ENCODE measurements at places on chromosomes 1 and 21.

GRCh38 chr1:12601700-12602658, 16.0 kb downstream of the DHRS3 start:
- no peak for DNase-seq

DNA sequence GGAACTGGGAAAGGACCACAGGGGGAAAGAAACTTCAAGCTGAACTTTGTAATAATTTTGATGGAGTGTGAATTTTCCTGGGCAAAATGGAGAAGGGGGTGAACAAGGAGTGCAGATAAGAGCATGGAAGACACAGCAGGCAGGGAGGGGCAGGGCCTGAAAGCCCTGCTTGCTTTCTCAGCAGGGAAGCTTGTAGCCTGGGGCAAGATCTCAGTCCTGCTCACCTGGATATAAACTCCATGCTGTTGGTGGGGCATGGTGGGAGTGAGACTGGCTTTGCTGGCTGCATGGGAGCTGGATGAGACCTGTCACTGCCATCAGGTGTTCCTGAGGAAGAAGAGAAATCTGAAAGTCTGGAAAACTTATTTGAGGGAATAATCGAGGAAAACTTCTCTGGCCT, 58.7 kb upstream of the RC3H1 start:
- no peak for DNase-seq

DNA sequence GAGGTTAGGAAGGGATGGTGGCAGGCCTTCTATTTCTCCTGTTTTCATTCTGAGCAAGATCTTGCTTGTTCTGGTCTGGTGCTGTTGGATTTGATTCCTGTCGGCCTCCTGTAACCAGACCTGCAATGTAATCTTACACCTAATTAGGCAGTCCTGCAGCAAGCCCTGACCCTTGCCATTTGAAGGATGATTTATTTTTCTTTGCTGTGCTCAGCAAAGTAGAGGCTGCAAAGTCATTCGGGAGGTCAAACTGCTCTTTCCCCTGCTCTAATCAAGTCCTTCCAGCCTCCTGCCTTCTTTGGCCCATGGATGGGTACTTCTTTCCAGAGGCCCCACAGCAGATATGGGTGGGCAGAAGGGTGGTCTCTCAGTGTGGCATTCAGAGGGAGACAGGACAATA, 417.7 kb upstream of the USP24 start:
- no peak for DNase-seq

- DNase-seq = no peak
Measured at GRCh38 chr1:223207293-223208066, 64.4 kb upstream of the TLR5 start.

- no peak for DNase-seq
Measured at GRCh38 chr1:228802386-228803220, 67.3 kb downstream of the RHOU start.

GRCh38 chr1:233295975-233296322, 424 bp upstream of the PCNX2 start:
- DNase-seq = no peak

DNA sequence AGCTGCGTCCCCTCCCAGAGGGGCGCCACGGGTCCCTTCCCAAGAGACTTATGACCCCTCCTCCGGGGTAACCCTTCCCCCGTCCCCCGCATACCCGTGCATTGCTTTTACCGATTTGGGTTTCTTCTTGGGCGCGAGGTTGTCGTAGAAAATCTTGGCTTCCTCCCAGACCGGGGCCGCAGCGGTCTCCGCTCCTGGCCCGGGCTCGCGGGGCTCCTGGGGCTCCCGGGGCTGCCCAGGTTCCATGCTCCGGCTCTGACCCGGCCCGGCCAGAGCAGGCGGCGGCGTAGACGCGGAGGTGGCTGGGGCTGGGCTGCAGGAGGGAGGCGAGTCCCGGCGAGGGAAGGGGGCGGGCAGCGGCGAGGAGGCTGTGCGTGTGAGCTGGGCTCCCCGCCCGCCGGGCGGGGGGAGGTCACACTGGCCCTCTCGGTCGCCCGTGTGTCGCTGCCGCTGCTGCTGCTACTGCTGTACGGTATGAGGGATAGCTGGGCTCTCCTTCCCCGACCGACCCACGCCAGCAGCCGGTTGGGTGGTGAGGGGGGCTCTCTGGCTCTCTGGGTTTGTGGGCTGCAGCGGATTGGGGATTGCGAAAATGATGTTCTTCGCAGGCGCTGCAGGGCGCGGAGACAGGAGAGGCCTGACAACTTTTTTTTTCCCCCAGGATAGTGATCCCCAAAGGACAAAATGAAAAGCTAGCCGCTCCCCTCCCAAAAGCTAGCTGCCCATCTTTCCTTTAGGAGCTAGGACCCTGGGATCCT, at the start of gene NT5C1A:
NT5C1A (minus strand) TSS at position 315 of the 758 bp plus-strand sequence; CDS start at position 246, 69 bp downstream.
- no peak for DNase-seq

GRCh38 chr21:41664881-41665765, 101.7 kb downstream of the RIPK4 start:
- no peak for DNase-seq

GRCh38 chr1:228407106-228408040, 738 bp upstream of the TRIM11 start:
- DNase-seq = no peak

DNA sequence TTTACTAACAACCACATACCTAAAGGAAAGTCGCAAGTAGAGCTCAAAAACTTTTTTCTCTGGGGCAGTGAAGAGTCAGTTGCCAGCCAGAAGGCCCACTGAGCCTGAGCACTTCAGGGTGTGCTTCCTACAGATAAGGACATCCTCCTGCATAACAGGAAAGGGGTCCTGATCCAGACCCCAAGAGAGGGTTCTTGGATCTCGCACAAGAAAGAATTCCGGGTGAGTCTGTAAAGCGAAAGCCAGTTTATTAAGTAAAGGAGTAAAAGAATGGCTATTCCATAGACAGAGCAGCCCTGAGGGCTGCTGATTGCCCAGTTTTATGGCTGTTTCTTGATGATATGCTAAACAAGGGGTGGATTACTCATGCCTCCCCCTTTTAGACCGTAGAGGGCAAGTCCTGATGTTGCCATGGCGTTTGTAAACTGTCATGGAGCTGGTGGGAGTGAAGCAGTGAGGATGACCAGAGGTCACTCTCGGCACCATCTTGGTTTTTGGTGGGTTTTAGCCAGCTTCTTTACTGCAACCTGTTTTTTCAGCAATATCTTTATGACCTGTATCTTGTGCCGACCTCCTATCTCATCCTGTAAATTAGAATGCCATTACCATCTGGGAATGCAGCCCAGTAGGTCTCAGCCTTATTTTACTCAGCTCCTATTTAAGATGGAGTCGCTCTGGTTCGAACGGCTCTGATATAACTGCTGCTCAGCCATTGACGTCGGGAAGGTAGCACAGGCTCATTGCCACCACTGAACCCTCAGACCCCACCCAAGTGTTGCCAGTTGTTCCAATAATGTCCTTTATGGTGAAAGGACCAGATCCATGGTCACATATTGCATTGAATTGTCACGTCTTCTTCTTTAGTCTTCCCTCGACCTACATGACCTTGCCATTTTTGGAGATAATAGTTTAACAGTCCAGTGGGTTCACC, 96.6 kb upstream of the ERRFI1 start:
- no peak for DNase-seq

- DNase-seq = no peak
Measured at GRCh38 chr1:163772246-163772645, 450.5 kb downstream of the NUF2 start.

GRCh38 chr1:21586846-21587601, 77.8 kb downstream of the ALPL start:
- no peak for DNase-seq

- DNase-seq = no peak
Measured at GRCh38 chr1:108482708-108483107, 32.6 kb downstream of the NBPF6 start.

DNA sequence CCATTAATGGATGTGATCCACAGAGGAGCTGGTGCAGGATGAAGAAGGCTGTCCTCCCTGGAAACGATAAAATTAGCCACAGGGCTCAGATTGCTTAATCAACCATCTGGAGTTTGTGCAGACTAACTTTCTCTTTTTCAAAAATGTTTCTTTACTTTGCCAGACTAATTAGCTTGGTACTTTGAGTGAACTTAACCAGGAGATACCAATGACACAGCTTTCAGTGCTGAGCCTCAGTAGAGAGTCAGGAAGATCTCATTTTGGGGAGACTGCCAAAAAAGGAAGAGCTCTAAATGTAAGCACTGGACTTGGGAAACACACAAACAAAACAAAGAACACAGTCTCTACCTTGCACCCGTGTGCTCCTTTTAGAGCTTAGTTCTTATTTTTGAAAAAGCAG, 248.1 kb upstream of the DEPDC1 start:
- no peak for DNase-seq

DNA sequence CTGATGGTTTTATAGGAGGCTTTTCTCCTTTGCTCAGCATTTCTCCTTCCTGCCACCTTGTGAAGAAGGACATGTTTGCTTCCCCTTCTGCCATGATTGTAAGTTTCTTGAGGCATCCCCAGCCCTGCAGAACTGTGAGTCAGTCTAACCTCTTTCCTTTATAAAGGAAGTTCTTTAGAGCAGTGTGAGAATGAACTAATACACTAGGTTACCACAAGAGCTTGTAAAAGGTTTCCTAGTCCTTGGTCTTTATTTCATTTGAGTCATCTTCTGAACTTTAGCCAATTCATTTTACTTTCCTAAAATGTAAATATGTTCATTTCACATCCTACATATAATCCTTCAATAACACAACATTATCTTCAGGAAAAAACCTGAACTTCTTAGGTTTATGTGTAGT, 365.3 kb downstream of the HHIPL2 start:
- DNase-seq = no peak

DNA sequence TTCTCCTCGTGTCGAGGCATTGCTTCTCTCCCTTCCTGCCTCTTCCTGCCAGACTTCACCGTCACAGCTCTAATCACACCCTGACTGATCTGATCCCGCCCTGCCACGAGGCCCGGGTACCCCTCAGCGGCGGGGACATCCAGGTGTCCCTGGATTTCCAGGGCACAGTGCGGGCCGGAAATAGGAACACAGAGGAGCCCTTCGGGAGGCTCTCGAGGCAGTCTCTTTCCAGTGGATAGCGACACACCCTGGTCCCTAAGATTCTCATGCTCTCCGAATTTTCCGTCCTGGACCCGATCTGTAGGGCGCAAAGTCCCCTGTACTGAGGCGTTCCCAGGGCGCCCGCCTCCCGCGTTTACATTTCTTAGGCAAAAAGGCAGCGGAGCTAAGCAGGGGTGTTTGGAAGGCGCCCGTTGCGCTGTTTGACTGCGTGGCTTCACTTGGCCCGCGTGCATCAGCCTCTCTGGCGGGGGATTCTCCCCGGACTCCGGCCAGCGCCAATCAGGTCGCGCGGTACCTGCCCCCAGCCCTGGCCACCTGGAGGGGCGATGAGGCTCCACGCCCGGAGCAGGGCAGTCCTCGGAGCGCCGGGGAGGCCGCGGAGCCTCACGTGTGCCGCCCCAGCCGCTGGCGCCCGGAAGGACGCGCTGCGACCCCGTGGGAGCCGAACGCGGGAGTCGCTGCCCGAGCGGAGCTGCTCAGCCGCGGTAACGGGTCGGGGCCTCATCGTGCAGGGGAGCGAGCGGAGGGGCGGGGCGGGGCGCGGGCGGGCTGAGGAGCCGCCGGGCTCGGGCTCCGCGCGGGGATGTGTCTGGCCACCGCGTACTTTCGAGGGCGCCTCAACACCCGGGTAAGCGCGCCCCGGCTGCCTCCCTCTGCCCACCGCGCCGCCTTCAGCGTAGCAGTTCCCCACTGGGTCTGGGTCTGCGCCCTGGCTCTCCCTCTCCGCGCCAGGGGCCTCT, at the start of gene FAM163A:
FAM163A (plus strand) TSS at position 575 of the 962 bp plus-strand sequence. CDS start 69,807 bp downstream, outside the sequence.
- DNase-seq = no peak

GRCh38 chr1:234942879-234943506, 185.6 kb downstream of the TOMM20 start:
- no peak for DNase-seq

DNA sequence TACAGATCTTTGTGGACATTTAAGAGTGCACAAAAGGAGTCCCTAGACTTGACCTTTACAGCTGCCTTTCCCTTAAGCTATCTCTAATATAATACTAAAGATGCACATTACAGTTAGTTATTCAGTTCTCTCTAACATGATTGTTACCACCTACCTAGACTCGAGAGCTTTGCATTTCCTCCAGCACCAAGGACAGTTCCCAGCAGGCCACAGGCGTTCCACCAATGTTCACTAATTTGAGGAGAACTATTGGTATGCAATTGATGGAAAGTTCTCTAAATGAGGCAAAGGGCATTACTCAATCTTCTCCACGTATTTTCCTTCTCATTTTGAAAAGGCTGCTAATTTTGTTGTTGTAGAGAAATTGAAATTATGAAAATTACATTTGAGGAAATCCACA, 5.4 kb upstream of the NTNG1 start:
- DNase-seq = no peak

DNA sequence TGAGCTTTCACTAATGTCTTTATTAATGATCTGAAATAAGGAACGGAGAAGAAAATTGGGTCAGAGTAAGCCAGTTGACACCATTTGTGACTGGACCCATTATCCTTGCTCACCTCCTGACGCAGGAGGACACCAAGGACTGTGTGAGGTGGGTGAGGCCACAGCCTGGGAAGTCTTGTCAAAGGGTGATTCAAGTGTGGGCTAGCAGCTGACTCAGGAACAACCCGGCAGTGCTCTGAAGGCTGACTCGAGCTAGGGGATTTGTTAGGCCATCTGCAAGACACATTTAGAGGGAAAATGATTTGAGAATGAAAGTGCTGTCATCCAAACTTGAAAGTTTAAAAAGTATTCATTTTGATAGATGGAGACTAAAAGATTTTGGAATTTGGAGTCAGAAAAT, 21.2 kb downstream of the PRRX1 start:
- DNase-seq = no peak

DNA sequence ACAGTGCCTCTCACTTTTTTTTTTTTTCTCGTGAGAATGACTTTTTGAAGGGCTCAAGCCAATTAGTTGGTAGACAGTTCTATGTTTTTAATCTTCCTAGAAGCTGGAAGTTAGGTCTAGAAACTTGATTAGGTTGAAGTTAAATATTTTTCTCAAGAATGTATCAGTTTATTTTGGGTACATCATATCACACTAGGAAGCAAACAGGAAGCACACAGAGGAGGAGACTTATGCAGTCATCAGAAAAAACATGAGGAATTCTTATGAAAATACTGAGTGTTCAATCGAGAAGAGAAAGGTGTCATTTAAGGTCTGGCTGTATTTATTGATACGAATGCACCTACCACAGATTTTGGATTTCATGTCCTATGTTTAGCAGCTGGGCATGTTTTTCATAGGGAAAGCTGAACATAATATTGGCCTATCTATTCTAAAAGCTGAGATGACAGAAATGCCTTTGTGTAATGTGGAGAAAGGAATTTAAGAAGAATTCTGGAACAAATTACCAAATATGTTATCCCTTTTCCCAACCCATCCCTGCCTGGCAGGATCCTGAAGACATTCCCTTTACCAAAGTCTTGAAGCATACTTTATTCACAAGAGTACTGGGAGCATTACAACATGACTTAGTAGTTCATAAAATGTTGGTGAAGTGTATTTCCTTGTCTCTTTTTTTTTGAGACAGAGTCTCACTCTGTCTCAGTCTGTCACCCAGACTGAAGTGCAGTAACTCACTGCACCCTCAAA, 17.5 kb upstream of the ZFP69B start:
- no peak for DNase-seq

GRCh38 chr1:226424221-226425003, 16.5 kb upstream of the PARP1 start:
- peak; percentile 57 for DNase-seq

GRCh38 chr1:162535501-162535900, 26.0 kb upstream of the UAP1 start:
- DNase-seq = no peak

All from CD4-positive, alpha-beta T cell treated with Interleukin-10 for 1 hour (primary cell).